Calu3 (cell line): ENCODE measurements at places on chromosomes 16 and 17.
A peak's percentile ranks its signal among the peaks of the same experiment; 100 is the strongest.

- no peak for DNase-seq
Measured at GRCh38 chr17:65058593-65058992, 2.1 kb upstream of the GNA13 start.

GRCh38 chr17:73358668-73359067, 46.9 kb upstream of the CDC42EP4 start:
- no peak for DNase-seq

DNA sequence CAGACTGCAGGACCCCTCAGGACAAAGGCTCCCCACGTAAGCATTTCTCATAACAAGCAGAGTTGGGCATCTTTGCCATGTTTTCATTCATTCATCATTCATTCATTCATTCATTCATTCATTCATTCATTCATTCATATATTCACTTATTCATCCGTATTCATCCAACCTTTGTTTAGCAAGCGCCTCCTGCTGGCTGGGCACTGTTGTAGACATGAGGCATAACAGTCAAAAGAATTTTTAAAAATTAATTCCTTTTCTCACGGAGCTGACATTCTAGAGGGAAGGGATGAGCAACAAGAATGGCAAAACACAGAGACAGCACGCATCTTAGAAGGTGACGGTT, 351.7 kb upstream of the TNRC6C start:
- no peak for DNase-seq

DNA sequence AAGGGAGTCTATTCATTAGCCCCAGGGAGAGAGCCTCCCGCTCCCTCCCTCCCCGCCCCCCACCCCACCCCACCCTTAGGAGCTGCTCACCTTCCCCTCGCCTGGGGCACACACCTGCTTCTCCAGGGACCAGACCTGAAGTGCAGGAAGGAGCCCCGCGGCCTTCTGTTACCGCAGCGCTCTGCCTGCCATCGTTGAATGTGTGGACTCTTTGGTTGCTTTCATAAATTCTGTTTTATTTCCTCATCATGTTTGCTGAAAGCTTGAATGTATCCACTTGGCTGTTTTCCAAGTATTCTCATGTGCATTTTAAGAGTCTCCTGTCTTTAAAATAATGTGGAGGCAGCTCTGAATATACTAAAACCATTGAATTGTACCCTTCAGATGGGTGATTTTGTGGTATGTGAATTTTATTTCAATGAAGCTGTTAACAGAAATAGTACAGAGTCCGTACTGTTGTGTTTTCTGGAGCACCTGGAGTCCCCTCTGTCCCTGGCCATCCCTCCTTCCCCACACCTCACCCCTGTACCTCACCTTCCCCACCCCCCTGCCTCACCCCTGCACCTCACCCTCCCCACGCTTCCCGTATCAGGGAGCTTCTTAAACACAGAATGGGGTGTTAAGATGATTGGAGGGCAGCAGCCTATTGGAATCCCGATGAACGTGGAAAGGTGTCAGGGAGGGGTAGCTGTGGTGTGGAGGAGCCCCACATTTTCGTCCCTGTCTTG, 25.5 kb downstream of the RAB11FIP3 start:
- DNase-seq, result no peak

GRCh38 chr17:78341559-78342448, 18.1 kb downstream of the SOCS3 start:
- peak; percentile 81 for DNase-seq

DNA sequence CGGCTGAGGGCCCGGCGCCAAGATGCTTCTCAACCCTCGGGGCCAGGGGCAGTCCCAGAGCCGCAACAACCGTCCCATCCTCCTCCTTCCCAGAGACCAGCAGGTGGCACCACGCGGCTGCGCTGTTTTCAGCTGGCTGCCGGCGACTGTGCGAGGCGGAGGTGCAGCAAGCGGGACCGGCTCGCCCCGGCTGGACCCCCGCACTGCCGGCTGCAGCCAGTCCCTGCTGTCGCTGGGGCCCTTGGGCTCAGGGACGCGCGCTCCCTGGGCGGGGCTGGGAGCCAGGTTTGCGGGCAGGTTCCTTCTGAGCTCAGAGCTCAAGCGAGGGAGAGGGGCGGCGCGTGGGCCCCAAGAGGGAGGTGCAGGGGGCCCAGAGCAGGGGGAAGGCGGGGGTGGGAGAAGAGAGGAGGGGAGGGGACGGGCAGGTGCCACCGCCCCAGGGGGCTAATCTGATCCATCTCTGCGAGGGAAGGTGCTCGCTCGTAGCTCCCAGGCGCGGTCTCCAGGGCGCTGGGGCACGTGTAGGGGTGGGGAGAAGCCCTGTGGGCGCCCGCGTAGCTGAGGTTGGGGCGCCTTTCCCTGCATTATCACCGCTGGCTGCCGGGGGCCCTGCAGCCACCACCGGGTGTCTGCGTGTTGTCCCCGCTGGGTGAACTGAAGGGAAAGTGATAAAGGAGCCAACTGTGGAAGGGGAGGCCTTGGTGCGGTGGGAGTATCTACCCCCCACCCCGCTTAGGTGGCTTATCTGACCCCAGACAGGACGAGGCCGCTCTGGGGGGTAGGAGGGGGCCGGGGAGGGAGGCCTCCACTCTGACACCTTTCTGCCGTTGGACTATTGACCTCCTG, 24.2 kb downstream of the STAT5A start:
- DNase-seq, result no peak

GRCh38 chr16:31301708-31302400, 42.1 kb downstream of the ITGAM start:
- DNase-seq, result no peak

- DNase-seq, result peak; percentile 53
Measured at GRCh38 chr16:53503991-53504663, 1.1 kb upstream of the AKTIP start.
